Peyer's patch (tissue), 4 donors: ENCODE measurements at places on chromosomes 1 and 21. TPM values are rescaled to one million over a fixed set of nuclear protein-coding genes. Genes with fewer than 3 reads are reported as not detected.
A peak's percentile ranks its signal among the peaks of the same experiment; 100 is the strongest.

GRCh38 chr1:82491301-82492048, 690.7 kb downstream of the ADGRL2 start:
- no peak for DNase-seq
- H3K36me3 ChIP-seq = no peaks in the 10 kb centered on the region

- no peak overlapping the region for H3K27ac ChIP-seq
- H3K27me3 ChIP-seq = no peaks in the 10 kb centered on the region
- no peaks in the 10 kb centered on the region for H3K36me3 ChIP-seq
- H3K4me1 ChIP-seq = no peaks in the 10 kb centered on the region
- DNase-seq = no peak
These were observed 2.5 kb downstream of the MYBPH start for GRCh38 chr1:203173011-203173555.

GRCh38 chr1:101509370-101509769, 272.6 kb downstream of the S1PR1 start:
- H3K27ac ChIP-seq = no peak overlapping the region
- no peak overlapping the region for H3K4me3 ChIP-seq
- DNase-seq = no peak
- no peaks in the 10 kb centered on the region for H3K4me1 ChIP-seq
- H3K36me3 ChIP-seq = no peaks in the 10 kb centered on the region

GRCh38 chr21:28427394-28428022, 565.2 kb downstream of the LTN1 start:
- H3K27ac ChIP-seq = no peak overlapping the region
- no peaks in the 10 kb centered on the region for H3K27me3 ChIP-seq
- no peaks in the 10 kb centered on the region for H3K36me3 ChIP-seq
- no peak overlapping the region for H3K4me3 ChIP-seq
- no peaks in the 10 kb centered on the region for H3K4me1 ChIP-seq

S100A9 gene
- 10.2 TPM for total RNA-seq

DNA sequence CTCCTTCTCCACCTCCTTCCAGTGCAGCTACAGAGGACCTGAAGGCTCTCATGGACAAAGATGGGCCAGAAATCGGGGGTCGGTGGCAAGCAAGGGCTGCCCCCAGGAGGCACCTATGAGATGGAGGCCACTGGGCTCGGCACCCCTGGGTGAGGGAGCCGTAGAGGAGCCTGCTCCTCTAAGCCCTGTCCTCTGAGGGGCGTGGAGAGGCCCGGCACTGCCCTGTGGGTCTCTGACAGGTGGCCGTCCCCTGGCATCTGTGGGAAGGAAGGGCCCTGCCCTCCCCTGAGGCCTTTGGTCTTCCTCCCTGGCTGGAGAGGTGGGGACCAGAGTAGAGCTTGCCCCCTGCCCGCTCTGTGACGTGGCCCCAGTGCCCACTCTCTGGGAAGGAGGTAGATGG, 30.9 kb downstream of the PRDM16 start:
- no peak overlapping the region for H3K4me3 ChIP-seq
- no peak for DNase-seq
- H3K4me1 ChIP-seq = no peaks in the 10 kb centered on the region
- no peak overlapping the region for H3K27ac ChIP-seq
- no peaks in the 10 kb centered on the region for H3K27me3 ChIP-seq

CRB1 gene
- total RNA-seq = not detected

- no peak overlapping the region for H3K4me3 ChIP-seq
- H3K27ac ChIP-seq = no peak overlapping the region
- DNase-seq = no peak
- no peaks in the 10 kb centered on the region for H3K4me1 ChIP-seq
These were observed 526.4 kb upstream of the USP24 start for GRCh38 chr1:55741516-55741915.

CRYBG2 gene
- not detected for total RNA-seq

GRCh38 chr1:206693592-206693991, 8.9 kb downstream of the MAPKAPK2 start:
- H3K4me3 ChIP-seq = no peak overlapping the region
- peaks cover 7% of the 10 kb centered on the region for H3K4me1 ChIP-seq
- H3K27me3 ChIP-seq = no peaks in the 10 kb centered on the region
- no peaks in the 10 kb centered on the region for H3K36me3 ChIP-seq
- no peak for DNase-seq

DNA sequence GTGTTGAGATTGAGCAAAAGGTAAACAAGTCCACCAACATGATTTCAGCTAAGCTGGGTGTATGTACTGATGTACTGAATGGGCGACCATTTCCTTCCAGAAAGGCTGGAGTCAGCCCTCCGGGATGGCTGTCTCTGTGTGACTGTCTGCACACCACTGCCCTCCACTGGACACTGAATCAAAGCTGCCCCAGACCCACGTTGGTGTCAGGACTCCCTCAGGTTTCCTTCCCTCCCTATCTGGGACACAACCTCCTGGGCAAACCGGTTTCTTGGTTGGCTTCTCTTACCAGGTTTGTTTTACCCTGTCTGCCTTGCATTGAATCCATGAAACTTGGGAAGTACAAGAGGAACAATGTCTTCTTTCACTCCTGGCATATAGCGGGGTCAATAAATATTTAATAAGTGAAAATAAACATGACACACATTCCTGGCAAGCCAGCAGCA, 5.3 kb upstream of the SRP9 start:
- peak; percentile 83 for DNase-seq
- no peak overlapping the region for H3K27ac ChIP-seq
- no peaks in the 10 kb centered on the region for H3K36me3 ChIP-seq
- H3K4me1 ChIP-seq = no peaks in the 10 kb centered on the region
- no peaks in the 10 kb centered on the region for H3K27me3 ChIP-seq
- no peak overlapping the region for H3K4me3 ChIP-seq

GRCh38 chr1:244598611-244599010, 54.3 kb upstream of the DESI2 start:
- no peaks in the 10 kb centered on the region for H3K36me3 ChIP-seq
- no peaks in the 10 kb centered on the region for H3K27me3 ChIP-seq

DNA sequence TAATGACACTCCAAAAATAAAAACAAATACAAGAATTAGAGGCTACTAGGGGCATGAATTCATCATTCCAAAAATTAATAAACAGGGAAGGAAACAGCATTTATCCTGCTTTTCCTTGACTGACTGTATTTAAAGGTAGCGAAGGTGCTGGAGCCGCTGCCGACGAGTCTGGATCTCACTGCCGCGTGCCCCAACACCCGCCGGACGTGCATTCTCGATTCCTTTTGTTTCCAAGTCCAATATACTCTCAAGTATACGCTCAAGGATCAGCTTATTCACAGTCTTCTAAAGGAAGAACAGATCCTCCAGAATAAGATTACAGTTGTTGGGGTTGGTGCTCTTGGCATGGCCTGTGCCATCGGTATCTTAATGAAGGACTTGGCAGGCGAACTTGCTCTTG, 88.2 kb upstream of the GNG4 start:
- no peak overlapping the region for H3K4me3 ChIP-seq
- no peaks in the 10 kb centered on the region for H3K4me1 ChIP-seq
- no peak for DNase-seq
- H3K36me3 ChIP-seq = no peaks in the 10 kb centered on the region
- no peak overlapping the region for H3K27ac ChIP-seq
- no peaks in the 10 kb centered on the region for H3K27me3 ChIP-seq
